AG04449 (cell line): ENCODE measurements at places on chromosomes 7 and 10.

- no peak for DNase-seq
Observed at GRCh38 chr7:149500910-149501309, 3.3 kb upstream of the ZNF746 start.

DNA sequence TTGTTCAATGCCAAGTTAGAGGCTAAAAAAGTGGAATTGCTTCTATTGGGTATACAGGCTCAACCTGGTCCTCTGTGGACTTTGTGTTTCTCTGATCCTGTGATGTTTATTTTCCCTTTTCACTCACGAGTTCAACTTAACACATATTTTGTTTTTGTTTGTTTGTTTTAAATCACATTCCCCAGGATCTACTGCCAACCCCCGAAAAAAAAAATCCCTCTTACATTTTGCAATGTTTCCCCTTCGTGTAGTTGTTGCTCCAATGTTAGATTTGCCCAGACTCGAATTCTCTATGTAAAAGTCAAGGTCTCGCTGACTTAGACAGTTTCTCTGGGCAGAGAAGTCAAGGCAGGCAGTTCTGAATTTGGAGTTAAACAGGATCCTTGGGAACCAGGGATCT, 876.4 kb downstream of the CCSER2 start:
- no peak for DNase-seq

GRCh38 chr7:70028620-70029019, 430.3 kb downstream of the AUTS2 start:
- DNase-seq, result no peak

DNA sequence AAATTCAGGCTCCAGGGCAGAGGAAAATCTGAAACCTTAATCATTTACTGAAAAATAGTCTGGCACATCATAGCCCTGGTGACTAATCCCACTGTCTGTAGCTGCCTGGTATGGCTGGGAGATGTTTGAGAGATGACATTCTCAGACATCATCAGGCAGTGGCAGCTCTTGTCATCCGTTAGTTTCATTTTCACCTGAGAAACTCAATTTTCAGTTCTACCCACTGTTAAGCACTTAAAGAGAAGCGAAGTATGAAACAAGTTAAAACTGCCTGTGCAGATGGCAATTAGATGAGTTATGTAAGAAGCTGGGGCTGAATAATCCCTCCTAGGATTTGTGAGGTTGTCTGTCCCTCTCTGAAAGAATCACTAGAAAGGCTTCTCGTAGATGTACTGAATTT, 150.2 kb downstream of the NSUN6 start:
- DNase-seq, result no peak

- peak; percentile 53 for DNase-seq
Observed at GRCh38 chr7:70710011-70710480, 421.9 kb upstream of the GALNT17 start.

DNA sequence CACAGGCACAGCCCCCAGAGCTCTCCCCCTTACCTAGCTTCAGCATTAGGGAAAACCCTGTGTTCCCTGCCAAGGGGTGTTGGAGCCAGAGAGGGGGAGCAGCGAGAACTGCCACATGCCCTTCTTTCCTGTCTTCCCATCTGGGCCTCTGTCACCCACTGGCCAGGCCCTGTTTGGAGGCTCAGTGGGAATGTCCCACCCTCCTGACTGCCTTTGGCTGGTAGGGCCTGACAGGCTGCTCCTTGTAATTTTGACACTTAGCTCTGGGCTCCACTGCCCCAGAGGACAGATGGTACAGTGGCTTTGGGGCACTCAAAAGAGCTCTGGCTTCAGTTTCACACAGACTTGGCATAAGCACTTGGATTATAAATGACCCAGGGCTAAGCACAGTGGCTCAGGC, 50.6 kb downstream of the GRID2IP start:
- DNase-seq, result no peak

GRCh38 chr10:121503587-121504051, 94.6 kb downstream of the FGFR2 start:
- DNase-seq, result no peak
